SIG-M5 (cell line): ENCODE measurements at places on chromosomes 5 and 9.

GRCh38 chr5:143566139-143566538 is 162.7 kb upstream of the NR3C1 start:
- DNase-seq: no peak

- no peak for DNase-seq
These were observed 5.8 kb upstream of the RALGDS start for GRCh38 chr9:133126697-133127339.

DNA sequence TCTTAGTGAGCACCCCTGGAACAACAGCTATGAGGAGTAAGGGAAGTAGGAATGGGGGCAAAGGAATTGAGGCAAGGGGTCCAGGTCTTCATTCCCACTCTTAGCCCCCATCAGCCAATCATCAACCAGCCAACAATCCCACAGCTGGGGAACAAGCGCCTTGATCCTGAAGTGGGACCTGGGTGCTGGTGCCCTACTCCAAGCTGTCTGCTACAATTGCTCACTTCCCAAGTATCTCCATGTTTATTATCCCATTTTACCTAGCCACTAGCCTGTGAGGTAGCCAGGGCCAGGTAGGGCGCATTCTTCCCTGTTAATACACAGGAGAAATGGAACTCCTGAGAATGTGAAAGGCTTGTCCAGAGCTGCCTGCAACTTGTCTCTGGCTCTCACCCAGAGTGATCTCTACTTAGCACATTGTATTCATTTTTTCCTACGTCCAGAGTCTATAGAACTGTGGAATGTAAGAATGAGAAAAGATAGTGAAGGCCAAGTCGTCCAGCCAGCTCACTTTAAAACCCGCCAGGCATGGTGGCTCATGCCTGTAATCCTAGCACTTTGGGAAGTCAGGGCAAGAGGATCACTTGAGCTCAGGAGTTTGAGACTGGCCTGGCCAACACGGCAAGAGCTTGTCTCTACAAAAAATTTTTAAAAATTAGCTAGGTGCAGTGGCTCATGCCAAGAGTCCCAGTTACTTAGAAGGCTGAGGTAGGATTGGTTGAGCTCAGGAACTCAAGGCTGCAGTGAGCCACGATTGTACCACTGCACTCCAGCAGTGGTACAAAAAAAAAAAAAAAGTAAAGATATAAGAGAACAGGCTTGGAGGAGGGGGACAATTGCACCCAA is 6.2 kb upstream of the DNAJC18 start:
- DNase-seq: no peak

DNA sequence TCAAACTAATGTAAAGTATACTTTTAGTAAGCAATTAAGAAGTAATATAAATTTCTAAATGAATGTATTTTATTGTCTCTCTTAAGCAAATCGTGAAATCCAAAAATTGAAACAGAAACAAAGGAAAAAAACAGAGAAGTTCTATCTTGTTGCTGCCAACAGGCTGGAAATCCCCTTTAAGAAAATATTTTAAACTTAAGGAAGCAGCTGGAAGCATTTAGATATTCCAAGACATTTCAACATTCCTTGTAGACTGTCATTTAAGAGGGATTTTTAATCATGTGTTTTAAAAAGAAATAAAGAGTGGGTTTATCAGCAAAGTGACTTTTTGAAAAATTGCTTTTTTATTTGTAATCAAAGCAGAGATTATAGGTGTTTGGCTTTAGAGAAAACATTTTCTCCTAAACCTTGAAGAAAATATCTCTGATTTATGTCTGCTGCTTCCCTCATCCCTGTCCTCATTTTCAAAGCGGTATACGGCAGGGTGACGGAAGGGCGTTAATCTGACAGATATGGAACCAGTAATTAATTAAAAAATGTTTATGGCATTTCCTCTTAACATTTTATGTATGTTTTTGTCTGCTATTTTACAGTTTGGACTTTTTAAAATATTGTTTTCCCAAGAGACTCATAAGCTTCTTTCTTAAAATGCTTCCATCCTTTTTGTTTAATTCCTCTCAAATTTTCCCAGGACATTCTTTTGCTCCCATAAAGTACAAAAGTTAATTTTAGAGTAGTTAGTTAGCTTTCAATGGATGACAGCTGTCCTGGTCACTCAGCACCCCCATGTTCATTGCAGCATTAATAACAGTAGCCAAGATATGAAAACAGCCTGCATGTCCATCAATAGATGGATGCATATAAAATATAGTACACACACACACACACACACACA is 245.6 kb downstream of the LURAP1L start:
- no peak for DNase-seq

DNA sequence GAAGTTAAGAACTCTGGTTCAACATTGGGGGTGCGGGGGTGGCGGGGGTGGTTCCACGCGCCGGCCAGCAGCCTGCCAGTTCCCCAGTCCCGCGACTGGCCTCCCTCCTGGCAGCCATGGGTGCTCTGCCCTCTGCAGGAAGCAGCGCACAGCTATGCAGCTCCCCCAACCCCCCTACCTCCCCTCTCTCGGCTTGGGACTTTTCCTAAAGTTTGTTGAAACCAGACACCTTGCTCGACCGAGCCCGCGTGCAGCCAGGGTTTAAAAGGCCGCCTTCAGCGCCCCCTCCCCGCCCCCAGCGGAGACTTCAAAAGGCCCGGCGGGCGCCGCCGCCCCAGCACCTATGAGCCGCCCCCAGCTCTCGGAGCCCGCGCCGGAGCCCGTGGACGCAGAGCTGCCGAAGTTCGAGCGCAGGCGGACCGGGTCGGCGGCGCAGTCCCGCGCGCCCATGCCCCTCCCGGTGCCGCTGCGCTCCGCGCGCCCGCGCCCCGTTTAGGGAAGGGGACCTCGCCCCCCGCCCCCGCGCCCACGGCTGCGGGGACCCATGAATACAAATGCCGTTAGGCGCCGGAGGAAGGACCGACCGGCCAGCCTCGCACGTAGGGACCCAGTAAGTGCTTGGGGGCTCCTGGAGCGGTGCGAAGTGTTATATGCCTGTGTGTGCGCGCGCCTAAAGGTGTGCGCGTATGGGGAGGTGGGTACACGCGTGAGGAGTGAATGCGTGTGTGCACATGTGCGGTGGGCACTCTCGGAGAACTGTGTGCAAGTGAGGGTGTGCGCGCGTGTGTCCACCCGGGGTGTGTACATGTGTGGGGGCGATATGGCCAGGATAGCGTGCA is 1.4 kb upstream of the COL27A1 start:
- DNase-seq: no peak

GRCh38 chr9:96217294-96217707 is 84.7 kb downstream of the HSD17B3 start:
- DNase-seq: no peak

DNA sequence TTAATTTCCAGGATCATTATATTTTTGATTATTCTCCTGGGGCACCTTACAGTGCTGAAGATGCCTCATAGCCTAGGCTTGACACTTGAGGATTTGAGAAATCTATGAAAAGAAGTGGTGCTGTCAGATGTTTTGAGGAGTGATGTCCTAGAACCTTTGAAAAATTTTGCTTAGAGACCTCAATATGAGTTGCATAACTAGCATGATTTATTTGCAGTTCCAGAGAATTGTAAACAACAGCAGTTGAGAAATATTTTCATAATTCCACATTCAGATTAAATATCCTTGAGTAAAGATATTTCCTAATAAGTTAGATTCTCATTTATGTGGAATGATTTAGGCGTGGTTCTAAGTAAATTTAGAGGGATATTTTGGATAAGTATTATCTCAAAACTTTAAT is 225.8 kb downstream of the ADAMTSL1 start:
- DNase-seq: no peak

GRCh38 chr9:111297066-111297824 is 32.8 kb downstream of the OR2K2 start:
- DNase-seq: no peak

DNA sequence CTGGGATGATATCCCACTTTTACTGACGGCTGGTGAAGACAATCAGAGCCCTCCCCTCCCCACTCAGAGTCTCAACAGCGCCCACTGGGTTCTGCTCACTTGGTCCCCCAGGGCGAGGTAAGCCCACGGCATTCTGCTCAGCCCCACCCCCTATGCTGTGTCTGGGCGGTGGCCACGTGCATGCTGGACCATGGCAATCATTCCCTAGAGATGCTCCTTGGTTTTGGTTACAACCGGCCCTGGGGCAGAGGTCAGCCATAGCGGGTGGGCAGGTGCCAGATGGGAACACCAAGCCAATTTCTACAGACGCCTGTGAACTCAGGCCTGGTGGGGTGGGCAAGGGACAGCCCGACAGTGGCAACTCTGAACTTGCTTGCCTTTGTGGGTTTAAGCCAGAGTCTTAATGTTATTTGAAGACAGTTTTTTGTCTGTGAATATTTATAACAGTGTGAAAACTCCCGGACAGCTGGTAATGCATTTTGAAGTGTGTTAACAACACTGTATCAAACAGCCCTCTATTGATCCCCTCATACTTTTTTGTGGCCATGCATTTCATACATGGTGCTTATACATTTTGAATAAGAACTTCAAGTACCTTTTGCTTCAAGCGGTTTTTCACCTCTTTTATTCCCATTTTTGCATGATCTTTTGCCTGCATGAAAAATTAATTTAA is 94.2 kb downstream of the CRB2 start:
- DNase-seq: no peak

GRCh38 chr5:133460172-133460758 is 152.1 kb downstream of the FSTL4 start:
- DNase-seq: no peak

- DNase-seq: no peak
These were observed 76.8 kb downstream of the LMX1B start for GRCh38 chr9:126690431-126691051.

DNA sequence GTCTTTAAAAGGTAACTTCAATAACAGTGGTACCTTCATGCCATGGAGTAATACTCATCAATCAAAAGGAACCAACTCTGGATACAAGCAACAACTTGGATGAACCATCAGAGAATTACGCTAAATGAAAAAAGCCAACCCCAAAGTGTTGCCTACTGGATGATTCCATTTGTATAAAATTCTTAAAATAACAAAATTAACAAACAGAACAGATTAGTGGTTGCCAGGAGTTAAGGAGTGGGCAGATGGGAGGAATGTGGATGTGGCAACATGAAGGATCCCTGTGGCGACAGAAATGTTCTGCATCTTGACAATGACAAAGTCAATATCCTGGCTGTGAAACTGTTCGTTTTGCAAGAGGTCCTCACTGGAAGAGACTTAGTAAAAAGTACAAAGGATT is 50.5 kb downstream of the SPTLC1 start:
- DNase-seq: no peak

DNA sequence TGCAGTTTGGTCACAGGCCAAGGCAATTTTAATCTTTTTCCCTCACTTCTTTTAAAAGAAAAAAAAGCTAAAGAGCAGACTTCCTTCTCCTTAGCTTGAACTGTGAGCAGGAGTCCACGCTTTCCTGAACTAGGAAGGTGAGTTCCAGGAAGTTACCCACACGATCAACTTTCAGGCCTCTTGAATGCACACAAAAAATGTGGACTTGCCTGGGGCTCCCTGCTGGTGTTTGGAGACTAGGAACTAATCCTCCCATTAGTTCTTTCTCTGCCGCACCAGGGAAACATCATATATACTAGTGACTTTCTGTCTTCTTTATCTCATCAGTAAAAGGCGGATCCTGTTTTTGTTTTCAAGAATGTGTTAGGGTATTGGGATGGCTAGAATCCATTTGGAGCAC is 240.0 kb downstream of the GOLPH3 start:
- DNase-seq: no peak

GRCh38 chr9:6805532-6805931 is 47.8 kb downstream of the KDM4C start:
- no peak for DNase-seq

DNA sequence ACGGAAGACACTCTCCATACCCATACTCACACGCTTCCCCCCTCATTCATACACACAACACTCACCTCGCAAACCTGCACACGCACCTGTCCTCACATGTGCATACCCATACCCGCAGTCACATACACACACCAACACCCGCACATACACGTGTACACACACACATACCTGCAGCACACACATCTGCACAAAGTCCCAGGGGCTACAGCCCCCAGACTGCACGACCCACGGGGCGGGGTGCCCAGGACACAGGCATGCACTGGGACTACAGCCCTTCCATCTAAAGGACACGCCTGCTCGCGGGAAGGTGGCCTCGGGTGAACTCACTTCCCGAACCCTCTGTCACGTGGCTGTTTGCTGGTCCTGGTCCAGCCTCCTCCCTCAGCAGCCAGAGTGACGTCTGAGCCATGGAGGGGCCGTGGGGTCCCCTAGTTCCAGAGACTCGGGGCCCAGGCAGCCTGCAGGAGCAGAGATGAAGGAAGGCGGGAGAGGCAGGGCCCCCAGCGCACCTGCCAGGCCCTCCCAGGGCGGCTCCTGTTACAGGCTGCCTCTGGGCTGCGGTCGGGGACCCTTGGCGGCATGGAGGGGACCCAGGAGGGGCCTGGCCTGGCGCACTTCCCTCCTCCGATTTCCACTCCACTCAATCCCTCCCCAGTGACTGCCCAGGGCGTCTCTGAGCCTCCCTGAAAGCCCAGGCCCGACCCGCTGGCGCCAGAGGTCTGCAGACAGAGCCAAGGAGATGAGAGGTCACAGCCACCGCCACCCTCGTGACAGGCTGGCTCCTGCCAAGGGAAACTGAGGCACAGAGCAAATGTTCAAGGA is 8.1 kb downstream of the SLC12A7 start:
- DNase-seq: no peak

GRCh38 chr5:16805486-16805885 is 130.6 kb downstream of the MYO10 start:
- DNase-seq: no peak

- DNase-seq: no peak
These were observed 9.8 kb upstream of the GPRIN1 start for GRCh38 chr5:176619569-176620332.

DNA sequence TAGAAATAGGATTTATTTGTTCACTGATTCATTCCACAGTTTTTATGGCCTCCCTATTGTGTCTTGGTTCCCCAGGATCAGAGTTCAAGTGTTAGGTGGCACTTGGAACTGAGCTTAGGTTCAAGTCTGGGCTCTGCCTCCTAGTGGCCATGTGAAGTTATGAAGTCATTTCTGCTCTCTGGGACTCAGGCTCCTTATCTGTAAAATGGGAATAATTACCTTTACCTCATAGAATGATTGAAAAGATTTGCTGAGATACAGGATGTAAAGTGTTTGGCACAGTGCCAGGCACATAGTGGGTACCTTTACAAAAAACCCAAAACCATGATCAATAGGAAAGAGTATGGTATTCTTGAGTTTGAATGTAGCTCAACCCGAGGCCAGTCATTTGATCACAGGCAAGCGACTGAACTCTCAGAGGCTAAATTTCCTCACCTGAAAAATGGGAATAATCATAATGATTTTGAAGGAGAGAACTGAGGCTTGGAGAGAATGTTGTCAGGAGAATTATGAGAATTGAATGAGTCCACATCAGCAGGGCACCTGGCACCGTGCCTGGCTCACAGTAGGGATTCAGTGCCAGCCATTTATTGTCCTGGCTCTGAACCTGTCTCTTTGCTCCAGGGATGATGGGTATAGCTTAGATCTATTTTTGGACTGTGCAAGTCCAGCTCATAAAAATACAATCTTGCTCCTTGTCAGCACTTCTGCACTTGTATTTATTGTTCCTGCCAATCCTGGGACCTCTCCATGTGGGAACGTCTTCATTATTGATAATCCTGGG is 10.8 kb downstream of the NSG2 start:
- DNase-seq: no peak
